ENCODE measurements at places on chromosomes 1 and 21. TPM values are rescaled to one million over a fixed set of nuclear protein-coding genes. Genes with fewer than 3 reads are reported as not detected.
A peak's percentile ranks its signal among the peaks of the same experiment; 100 is the strongest.

Gene PLEKHN1
- total RNA-seq: 1.9 TPM

DNA sequence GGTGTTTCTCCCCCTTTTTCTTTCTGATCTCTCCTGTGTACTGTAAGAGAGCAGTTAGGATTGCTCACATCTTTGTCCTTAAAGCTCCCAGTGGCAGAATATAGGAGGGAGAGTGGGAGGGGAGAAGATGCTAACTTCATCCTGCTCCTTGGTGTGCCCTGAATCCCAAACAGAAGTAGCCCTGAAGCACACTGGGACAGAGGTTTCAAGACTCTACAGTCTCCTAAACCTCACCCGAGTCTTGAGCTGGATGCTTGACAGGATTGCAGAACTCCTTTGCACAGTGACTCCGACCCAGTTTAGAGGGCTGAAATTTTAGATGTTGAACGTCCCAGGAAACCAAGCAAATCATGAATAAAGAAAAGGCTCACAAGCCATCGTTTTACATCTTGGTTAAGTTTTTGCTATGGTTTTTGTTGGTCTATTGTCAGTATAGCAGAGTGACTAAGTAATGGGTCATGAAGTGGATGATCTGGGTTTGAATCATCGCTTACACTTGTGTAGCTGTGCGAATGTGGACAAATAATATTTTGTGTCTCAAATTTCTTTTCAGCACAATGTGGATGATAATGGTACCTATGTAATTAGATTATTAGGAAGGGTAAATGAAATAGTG, 37.5 kb downstream of the XCL2 start:
- DNase-seq: no peak

DNA sequence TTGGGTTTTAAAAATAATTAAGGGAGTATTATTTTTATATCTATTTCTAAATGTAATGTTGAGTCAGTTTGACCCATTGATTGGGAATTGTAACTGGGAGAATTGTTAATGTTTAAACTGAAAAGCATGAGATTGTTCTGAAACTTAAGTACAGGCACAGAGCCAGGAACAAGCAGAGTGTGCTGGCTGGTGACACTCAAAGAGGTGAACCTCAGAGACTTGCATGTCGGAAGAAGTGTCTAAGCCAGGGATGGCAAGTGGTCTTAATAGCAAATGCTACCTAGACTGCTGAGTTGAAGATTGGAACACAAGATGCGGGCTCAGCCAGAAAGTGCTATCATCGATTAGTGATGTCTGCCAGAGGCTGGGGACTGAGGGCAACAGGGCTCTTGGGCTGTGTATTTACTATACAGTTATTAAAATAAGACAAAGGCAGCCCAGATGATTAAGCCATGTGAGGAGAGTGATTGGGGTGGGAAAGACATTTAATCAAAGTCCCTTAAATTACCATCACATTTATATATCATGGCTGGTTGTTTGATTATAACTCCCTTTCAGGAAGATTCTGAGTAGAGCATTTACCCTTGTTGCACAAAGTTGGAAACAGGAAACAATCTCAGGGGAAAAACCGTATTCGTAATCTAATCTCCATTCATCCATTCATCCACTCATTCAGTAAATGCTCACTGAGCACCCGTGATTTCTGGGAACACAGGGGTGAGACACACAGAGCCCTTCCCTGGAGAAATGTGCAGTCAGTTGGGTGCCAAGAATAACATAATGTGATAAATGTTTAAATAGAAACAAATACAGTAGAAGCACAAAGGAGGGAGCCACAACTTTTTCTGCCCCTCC, 42.8 kb downstream of the C8A start:
- DNase-seq: no peak

- no peak for DNase-seq
Measured at GRCh38 chr1:18531503-18531845, 50.7 kb downstream of the KLHDC7A start.

DNA sequence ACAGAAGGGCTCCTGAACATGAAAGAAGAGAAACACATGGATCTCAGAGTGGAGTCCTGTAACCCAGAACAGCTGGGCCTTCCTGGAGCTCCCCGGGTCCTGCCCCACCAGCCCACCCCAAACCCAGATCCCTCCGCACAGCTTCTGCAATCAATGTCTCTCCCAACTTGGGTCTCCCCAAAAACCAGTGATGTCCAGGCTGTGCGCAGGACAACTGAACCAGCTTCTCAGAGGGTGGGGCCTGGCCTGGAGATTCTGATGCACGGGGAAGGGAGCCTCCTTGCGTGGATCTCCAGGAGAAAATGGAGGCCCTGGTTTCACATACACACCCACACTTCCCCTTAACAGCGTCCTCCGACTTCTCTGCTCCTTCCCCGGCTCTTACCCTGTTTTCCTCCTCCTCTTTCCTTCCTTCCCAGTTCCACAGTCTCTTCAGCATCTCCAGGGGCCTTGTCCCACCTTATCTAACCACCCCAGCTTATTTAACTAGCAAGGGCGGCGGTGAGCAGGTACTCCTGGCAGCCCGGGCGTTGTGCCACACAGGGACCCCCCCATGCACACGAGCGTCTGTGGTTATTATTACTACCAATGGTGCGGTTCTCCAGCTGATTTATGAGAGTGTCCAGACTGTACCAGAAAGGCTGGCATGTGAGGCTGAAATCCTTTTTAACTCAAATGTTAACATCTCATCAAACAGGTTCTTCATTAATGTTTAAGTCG, 11.2 kb upstream of the MX2 start:
- DNase-seq: no peak

- DNase-seq: no peak
Measured at GRCh38 chr21:15686506-15686905, 43.3 kb upstream of the USP25 start.

- peak; percentile 46 for DNase-seq
Measured at GRCh38 chr1:179166663-179167417, 62.6 kb downstream of the ABL2 start.

Gene OR2T35
- not detected for total RNA-seq
